WERI-Rb-1 (cell line): ENCODE measurements at places on chromosomes 12 and 14.

GRCh38 chr12:110282300-110282860 is 1.3 kb downstream of the ATP2A2 start:
- DNase-seq = no peak

DNA sequence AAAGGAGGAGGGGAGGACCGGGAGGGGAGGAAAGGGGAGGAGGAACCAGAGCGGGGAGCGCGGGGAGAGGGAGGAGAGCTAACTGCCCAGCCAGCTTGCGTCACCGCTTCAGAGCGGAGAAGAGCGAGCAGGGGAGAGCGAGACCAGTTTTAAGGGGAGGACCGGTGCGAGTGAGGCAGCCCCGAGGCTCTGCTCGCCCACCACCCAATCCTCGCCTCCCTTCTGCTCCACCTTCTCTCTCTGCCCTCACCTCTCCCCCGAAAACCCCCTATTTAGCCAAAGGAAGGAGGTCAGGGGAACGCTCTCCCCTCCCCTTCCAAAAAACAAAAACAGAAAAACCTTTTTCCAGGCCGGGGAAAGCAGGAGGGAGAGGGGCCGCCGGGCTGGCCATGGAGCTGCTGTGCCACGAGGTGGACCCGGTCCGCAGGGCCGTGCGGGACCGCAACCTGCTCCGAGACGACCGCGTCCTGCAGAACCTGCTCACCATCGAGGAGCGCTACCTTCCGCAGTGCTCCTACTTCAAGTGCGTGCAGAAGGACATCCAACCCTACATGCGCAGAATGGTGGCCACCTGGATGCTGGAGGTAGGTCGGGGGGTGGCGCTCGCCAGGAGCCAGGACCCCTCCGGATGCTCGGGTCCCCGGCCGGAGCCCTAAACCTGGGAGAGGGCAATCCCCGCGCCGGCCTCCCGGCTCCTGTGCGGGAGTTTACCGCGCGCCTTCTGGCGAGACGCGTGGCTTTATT is at the start of gene CCND2:
CCND2 (plus strand) TSS at position 111 of the 744 bp plus-strand sequence; CDS start at position 390, 279 bp downstream.
- DNase-seq = peak; percentile 57

GRCh38 chr12:107320929-107321631 is 227.7 kb upstream of the CRY1 start:
- DNase-seq = peak; percentile 16

DNA sequence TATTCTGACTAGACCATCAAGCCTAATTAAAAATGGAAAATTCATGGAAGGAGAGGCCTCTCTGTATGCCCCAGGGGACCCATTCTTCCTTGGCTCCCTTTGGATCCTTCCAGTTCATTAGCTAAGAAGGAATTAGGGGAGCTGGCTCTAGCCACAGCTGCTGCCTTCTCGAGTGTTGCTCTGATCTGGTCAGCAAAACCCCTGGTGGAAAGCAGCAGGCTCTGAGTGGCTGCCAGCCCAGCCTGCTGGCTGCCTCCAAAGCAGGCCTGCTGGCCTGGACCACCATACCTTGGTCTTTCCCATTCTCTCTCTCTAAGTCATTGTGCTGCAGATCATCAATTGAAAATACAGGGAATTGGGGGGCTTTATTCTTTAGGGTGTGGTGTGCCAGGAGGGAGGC is 29.0 kb upstream of the AKAP6 start:
- peak; percentile 63 for DNase-seq

DNA sequence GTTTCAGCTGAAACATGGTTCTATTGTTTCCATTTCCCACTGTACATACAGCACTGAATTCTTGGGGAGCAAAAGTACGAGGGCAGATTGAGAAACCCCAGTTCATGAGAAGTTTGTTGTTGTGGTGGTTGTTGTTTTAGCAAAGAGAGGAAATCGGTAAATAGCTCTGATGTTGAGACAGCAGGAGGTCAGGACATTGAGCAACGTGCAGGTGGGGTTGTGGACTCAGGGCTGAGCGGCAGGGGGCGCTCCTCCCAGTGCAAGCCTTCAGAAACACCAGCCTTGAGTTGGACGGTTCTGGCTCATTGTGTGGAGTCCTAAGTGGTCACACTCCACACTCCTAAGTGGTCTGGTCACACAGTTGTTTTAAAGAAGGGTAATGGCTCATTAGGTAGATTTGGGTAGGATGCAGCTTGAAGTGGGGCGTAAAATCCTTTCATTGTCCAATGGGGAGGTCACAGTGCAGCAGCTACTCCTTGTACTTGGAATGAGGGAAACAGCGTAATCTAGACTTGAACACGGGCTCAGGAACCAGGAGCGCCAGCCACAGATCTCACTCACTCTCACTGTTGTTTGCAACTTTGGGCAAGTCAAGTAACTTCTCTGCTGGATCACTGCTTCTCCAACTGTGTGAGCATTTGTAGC is 14.5 kb upstream of the PWP1 start:
- DNase-seq = peak; percentile 19

- DNase-seq = no peak
Observed at GRCh38 chr12:115672506-115673080, 604.9 kb downstream of the MED13L start.

- DNase-seq = peak; percentile 77
Observed at GRCh38 chr14:37874429-37875109, 279.1 kb downstream of the TTC6 start.

DNA sequence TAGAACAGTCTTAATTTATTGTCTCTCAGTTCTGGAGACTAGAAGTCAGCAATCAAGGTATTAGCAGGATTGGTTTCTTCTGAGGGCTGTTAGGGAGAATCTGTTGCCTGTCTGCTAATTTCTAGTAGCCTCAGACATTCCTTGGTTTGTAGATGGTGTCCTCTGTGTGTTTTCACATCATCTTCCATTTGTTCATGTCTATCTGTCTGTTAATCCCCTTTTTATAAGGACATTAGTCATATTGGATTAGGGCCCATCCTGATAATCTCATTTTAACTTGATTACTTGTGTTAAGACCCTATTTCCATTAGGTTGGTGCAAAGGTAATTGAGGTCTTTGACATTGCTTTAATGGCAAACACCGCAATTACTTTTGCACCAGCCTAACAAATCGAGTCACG is 34.3 kb downstream of the TBC1D15 start:
- DNase-seq = peak; percentile 47

DNA sequence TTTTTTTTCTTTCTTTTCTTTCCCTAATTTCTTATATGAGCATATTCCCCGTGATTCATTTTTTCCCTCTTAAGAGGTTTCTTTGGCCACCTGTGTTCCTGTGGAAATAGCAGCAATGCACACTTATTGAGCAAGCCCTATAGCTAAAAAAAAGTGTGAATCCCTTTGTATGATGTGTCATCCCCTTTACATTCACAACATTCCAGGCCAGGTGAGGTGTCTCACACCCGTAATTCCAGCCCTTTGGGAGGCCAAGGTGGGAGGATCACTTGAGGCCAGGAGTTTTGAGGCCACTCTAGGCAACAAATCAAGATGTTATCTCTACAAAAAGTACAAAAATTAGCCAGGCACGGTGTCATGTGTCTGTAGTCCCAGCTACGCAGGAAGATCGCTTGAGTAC is 700.4 kb upstream of the TBX3 start:
- DNase-seq = no peak

DNA sequence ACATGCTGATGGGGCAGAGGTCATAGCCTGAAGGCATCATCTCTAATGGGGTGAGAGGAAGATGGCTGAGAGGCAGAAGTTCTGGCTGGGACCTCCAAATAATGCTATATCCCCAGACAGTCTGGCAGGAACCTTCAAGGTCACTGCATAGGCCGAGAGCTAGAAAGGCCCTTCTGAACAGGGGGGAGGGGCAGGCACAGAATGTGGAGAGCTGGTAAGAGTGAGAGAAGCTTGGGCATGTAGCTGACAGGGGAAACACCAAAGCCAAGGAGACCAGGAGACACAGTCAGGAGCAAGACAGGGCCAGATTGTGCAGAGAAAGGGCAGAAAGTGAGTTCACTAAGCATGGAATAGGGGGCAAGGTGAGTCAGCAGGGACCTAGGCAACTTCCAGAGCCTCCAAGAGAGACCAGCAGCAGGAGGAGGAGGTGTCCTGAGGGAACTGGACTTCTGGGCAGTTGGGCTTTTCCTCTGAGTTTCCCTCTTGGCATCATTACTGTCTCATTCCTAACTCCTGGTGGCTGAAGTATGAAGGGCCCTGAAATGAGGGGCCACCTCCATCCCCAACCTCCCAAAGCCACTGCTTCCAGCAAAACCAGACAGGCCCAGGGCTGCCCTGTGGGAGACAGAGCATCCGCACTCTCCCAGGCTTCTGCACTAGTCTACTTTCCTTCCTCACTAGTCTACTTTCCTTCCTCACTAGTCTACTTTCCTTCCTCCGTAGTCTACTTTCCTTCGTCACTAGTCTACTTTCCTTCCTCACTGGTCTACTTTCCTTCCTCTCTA is 17.1 kb downstream of the ANO2 start:
- no peak for DNase-seq

GRCh38 chr14:32142341-32142740 is 59.5 kb upstream of the RNU6-7 start:
- peak; percentile 12 for DNase-seq

DNA sequence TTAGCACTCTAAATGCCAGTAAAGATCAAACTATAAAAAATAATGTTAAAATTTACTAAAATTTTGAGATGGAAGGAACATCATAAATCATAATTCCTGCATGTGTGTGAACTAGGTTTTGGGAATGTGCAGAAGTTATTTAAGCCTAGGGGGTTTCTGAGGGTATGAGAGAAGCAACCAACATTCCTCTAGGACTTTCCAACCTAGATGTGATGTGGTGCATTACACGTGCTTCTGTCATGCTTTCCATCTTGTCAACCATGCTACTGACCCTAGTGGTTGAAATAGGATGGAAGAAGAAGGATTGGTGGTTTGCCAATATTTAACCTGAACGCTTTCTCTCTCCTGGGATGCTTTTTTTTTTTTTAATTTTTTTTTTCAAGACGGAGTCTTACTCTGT is 209.3 kb downstream of the AEBP2 start:
- DNase-seq = no peak
